Fibroblast of lung (primary cell): ENCODE measurements at places on chromosomes 13 and 19. TPM values are rescaled to one million over a fixed set of nuclear protein-coding genes. Genes with fewer than 3 reads are reported as not detected.

Gene ALKBH6
- 19.5 and 21.0 TPM in 2 replicates for polyA plus RNA-seq

Gene TLE6
- polyA plus RNA-seq: 0.24 and 0.56 TPM in 2 replicates

DNA sequence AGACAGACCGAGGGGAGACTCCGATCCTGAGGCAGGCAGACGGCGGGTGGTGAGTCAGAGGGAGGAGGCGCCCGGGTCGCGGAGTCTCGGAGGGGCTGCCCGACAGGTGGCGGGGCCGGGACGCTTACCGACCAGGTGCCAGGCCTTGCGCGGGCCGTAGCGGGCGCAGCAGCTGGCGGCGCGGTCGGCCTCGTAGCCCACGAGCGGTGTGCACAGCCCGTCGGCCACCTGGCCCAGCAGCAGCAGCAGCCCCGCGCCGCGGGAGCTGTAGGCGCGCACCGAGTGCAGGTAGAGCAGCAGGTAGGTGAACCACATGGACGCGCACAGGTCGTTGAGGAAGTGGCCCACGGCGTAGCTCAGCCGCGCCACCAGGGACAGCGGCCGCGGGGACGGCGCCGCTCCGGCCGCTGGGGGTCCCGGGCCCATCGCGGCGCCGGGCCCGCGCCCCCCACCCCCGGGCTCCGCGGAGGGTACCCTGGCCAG, 367 bp downstream of the MFSD12 start:
- DNase-seq: no peak

Gene GRK1
- polyA plus RNA-seq: not detected in 2 replicates

DNA sequence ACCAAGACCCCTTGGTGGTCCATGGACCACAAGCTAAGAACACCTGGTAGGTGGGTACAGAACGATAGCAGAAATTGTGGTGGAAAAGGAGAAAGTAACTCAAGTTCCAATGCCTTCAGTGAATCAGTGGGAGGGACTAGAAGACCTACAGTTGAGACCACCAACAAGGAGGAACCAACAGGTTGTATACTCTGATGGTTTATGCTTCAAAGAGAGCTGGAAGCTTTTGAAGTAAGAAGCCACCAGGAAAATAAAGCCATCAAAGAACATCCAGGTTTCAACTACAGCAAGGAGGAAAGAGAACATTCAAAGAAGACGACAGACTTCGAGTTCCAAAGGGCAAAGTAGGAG, 42.4 kb downstream of the DIAPH3 start:
- no peak for DNase-seq

- peak; percentile 20 for DNase-seq
Observed at GRCh38 chr13:76829572-76830327, 56.5 kb downstream of the KCTD12 start.

DNA sequence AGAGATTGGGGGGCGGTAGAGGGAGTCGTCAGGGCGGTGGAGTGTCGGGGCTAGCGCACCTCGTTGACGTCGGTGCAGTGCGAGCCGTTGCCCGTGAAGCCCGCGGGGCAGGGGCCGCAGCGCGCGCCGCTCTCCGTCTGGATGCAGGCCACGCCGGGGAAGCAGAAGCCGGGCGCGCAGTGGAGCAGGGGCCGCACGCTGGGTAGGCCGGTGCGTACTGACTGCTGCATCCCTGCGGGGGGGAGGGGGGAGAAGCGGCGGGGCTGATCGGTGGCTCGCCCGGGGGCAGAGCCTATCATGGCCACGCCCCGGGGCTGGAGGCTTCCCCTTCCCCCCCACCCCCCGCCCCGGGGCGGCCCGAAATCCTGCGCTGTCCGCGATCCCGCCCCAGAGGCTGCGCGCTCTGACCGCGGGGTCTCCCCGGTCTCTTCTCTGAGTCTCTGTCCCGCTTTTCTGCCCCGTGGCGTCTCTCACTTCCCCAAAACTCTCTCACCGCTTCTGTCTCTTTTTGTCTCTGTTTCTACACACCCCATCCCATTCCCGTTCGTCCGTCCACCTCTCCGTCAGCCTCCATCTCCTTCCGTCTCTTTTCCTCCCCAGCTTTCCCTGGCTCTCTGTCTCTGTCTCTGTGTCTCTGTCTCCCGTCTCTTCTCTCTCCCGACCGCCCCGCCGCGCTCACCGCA, 1.1 kb downstream of the COMP start:
- no peak for DNase-seq

DNA sequence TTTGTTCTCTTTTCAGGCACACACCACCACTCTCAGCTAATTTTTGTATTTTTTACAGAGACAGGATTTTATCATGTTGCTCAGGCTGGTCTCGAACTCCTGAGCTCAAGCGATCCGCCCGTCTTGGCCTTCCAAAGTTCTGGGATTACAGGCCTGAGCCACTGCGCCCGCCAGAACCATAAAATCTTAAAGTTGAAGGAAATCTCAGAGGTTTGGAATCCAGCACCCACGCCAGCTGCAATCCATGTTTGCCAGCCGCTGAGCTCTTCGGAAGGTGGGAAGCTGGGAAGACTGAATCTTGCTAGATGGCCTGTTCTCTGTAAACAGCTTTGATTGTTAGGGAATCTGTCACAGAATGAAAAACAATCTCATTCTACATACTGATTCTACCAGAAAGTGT, 38.5 kb downstream of the SPATA13 start:
- DNase-seq: no peak

Gene TYROBP
- not detected in 2 replicates for polyA plus RNA-seq

GRCh38 chr19:13952931-13953531, 722 bp downstream of the DCAF15 start:
- peak; percentile 57 for DNase-seq

GRCh38 chr19:11496391-11497163, 9.1 kb downstream of the ZNF653 start:
- DNase-seq: peak; percentile 83

DNA sequence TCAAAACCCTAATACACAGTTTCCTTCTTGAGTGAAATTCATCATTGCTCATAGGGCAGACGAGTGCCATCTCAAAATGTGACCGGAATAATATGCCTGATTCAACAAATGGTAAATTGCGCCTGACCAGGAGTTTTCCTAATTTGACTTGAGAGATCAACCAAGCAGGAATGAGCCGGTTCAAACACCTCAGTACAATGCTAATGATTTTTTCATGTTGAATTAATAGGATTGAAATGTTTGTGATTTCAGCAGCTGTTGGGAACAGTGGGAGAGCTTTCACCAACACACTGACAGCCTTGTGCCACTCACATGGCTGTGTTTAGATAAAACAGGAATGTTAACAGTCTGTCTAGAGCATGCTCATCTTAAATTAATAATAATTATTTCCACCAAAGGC, 484.8 kb downstream of the PCDH9 start:
- no peak for DNase-seq

GRCh38 chr13:27112006-27112405, 59.6 kb downstream of the USP12 start:
- DNase-seq: no peak

DNA sequence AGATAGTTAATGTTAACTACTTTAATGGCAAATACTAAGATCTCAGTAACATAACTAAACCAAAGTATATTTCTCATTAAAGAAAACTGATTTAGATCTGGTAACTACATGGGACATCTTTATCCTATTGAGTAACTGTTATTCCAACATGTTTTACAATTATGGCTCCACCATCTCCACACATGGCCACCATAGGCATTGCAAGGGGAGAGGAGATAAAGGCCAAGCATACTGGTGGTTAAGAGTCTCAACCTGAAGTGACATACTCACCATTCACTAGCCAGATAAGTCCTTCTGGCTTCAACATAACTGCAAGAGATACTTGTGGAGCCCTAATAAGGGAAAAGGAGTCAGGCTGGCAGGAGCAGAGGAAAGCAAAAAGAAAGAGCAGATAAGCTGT, 1586.4 kb upstream of the SPRY2 start:
- no peak for DNase-seq

- DNase-seq: peak; percentile 77
Observed at GRCh38 chr19:39996218-39996810, 546 bp upstream of the ZNF546 start.

DNA sequence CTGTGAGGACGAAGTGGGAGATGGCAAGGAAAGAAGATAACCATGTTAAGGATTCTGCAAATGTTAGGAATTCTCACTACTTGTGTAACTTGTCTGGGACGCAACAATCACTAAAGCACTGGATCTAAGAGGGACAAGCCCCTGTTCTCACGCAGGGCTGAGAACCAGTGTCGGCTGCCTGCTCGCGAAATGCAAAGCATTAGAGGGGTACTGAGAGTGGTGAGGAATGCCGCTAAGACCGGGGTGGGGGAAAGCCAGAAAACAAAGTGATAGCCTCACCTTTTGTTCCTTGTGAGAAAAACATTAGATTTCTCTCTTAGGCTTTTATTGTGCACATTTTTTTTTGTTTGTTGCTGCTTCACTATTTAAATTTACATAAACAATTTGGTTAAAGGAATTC, 241.9 kb downstream of the ABCC4 start:
- no peak for DNase-seq

DNA sequence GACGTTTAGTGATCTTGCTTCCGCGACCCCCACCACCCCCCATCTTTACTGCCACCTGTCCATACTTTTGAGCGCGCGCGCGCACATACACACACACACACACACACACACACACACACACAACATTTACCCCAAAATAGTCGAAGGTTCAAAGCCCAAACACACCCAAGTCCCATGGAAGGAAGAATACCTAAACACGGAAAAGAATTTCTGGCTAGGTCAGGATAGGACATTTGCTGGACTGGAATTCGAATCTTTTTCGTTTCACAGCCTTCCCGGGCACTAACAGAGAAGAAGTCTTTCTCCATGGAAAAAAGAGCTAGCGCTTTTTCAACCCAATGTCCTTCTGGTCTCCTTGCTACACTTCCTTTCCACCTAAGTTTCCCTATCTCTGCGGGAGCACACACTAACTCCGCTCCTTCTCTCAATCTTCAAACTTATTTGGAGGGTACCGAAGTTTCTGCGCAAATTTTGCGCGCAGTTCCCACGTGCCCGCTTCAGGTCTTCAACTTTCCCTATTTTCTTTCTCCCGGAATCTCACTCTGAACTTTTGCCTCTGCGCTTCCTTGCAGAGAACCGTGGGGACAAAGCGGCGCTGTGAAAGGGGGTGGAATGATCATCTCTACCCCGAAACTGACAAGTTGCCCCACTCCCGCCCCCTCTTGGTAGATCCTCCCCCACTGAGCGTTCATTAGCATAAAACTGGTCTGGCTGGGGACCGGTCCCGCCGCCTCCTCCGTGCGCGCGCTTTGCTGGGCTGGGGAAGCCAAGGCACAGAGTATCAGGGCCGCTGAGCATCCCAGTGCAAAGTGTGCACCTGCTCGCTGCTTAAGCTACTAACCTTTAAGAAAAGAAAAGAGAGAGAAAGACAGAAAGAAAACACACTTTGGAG, 2.7 kb downstream of the DACH1 start:
- DNase-seq: peak; percentile 43

DNA sequence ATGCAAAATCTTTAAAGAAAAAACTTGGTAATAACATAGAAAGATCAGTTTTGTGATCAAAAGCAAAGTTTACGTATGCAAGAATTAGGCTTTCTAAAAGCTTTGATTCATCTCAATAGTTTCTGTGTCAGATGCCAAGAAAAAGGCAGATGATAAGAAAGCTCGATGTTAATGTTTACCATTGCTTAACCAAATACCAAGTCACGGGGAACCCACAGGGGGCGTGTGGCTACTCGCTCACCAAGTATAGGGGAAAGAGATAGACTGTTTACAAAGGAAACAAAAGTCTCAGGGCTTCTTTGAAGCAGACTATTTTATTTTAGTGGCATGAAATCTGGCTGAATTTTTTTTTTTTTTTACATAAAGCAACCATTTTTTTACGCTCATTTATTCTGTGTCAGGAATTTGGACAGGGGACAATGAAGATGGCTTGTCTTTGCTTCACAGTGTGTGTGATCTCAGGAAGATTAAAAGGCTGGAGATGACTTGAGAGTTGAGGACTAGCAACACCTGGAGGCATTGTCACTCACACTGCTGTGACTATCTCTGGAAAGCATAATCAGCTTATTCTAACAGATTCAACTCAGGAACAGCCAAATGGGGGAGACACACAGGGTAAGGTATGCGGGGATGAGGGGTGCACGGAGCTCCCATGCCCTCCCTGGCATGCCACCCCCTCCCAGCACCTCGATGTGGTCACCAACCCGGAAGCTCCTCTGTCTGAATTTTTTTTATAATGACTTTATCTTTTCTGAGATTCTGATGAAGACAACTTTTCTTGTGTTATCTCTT, 24.9 kb downstream of the RCBTB1 start:
- peak; percentile 20 for DNase-seq

DNA sequence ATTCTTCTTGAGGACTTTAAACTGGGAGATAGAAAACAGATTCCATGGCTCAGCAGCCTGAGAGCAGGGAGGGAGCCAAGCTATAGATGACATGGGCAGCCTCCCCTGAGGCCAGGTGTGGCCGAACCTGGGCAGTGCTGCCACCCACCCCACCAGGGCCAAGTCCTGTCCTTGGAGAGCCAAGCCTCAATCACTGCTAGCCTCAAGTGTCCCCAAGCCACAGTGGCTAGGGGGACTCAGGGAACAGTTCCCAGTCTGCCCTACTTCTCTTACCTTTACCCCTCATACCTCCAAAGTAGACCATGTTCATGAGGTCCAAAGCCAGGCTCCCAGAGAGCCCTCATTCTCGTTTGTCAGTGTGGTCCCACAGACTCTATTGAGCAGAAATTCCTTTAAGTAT, 8.1 kb downstream of the N4BP2L1 start:
- no peak for DNase-seq

Gene CLEC17A
- 0.02 and 0.03 TPM in 2 replicates for polyA plus RNA-seq

Gene GTPBP3
- polyA plus RNA-seq: 3.7 and 5.4 TPM in 2 replicates

DNA sequence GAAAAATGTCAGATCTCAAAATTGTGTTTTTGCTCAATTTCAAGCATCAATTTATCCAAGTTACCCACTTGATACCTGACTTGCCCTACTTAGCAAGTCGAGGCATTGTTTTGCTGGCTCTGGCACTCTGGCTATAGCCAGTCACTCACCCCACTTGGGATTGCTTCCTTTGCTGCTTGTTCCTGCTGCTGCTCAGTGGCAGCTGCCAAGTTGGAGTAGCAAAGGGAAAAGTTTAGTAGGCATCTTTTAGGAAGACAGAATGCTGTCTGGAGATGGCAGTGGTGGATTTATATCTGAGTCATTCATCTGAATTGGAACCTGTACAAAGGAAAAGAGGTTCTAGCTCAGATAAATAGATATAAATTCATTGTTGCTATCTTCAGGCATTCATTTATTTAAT, 41.2 kb downstream of the PCCA start:
- no peak for DNase-seq

Gene CEACAM7
- not detected in 2 replicates for polyA plus RNA-seq

DNA sequence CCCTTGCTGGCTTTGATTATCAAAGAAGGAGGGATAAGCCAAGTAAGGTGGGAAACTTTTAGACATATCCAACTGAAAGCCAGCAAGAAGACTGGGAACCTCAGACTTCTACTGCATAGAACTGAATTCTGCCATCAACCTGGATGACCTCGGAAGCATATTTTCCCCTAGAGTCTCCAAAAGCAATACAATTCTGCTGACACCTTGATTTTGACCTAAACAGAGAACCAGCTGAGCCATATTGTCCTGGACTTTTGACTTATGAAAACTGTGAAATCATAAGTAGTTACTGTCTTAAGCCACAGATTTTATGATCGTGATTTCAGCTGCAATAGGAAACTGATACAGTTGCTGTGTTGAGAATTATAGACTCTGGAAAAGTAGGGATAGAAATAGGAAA, 227.6 kb downstream of the PCDH20 start:
- DNase-seq: no peak

GRCh38 chr19:49216071-49216470, 58.5 kb downstream of the TRPM4 start:
- DNase-seq: peak; percentile 71

Gene ACP7
- 0.02 TPM in 1 of 2 replicates, not detected in the other for polyA plus RNA-seq

Gene NFIX
- 35.7 and 75.9 TPM in 2 replicates for polyA plus RNA-seq

- no peak for DNase-seq
Observed at GRCh38 chr13:80303225-80303811, 37.6 kb downstream of the SPRY2 start.
